ENCODE measurements at places on chromosomes 2 and 18.

- no peak for ATAC-seq
Observed at GRCh38 chr2:178005756-178006155, 66.8 kb downstream of the PDE11A start.

DNA sequence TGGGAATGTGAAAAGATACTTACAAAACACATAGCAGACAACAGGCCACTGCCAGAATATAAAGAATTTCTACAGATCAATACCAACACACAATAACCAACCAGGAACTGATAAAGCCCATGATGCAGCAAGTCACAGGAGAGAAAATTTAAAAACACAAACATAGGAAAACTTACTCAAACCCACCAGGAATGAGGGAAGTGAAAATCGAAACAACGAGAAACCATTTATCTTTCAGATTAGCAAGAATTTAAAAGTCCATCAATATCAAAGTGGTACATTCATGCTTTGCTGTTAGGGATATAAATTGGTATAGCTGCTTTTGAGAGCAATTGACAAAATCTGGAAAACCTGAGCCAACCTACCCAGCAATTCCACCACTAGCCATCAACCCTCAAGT lies 27.6 kb downstream of the B4GALT6 start:
- no peak for ATAC-seq

DNA sequence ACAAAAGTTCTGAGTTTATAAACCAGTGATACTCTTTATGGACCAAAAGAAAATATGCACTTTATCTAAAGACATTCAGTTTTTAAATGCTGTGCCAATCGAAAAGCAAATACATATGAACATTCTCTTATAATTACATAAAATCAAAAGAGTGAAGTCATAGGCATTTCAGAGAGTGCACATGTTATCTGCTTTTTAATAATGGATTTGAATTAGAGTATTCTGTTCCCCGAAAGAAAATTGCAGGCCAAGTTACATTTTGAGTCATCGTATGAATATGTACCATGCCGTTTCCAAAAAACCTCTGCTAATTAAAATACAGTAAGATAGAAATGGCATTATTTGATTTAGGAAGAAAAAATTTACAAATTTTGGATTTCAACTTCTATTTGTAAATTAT lies 565.7 kb downstream of the ZEB2 start:
- ATAC-seq = no peak

DNA sequence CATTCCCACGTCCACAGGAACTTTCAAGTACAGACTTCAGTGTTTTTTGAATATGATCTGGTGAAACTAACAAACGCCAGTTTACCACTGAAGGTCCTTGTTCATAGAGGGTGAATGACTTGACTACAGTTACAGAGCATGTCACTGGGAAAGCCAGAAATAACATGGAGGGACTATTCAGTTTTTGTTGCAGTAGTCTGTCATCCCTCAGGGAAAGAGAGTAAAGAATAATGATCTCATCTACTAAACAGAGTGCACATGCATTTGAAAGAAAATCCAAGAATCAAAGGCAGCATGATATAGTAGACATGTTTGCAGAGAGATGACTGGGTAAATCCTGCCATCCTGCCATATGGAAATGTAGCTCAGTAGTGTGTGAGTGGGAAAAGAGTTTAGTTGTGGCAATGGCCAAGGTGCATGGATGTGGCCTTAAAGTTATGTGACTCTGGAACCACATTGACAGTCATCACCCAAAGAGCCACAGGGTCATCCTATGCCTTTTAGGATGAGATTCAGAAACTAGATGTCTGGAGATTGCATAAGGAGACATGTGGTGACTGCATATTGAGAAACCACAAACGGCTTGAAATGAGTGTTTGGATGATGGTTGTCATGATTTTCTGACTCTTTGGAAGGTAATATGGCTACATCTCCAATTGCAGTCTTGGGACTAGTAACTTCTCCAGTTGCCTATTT lies 125.3 kb upstream of the ZEB2 start:
- peak; percentile 20 for ATAC-seq

- no peak for ATAC-seq
Observed at GRCh38 chr2:236047886-236048540, 120.2 kb downstream of the GBX2 start.

GRCh38 chr2:23122681-23123215 lies 262.2 kb upstream of the KLHL29 start:
- no peak for ATAC-seq

DNA sequence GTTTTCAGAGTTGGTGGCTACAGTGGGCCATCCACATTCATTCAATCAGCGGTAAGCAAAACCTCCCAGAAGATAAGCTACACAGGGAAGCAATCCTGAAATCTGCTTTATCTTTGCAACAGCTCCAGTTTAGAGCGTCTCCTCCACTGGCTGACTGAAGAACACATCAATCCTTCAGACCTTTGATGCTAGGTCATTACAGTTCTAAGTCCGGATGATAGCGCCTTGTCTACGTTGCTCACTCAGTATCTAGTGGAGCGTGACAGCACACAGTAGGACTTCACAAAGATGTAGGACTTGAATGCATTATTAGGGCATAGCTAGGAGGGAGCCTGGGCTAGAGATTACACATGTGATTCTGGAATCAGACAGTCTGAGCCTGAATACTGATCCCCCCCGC lies 5.0 kb downstream of the COLEC12 start:
- no peak for ATAC-seq

- no peak for ATAC-seq
Observed at GRCh38 chr2:122562775-122563174, 807.3 kb downstream of the TSN start.

DNA sequence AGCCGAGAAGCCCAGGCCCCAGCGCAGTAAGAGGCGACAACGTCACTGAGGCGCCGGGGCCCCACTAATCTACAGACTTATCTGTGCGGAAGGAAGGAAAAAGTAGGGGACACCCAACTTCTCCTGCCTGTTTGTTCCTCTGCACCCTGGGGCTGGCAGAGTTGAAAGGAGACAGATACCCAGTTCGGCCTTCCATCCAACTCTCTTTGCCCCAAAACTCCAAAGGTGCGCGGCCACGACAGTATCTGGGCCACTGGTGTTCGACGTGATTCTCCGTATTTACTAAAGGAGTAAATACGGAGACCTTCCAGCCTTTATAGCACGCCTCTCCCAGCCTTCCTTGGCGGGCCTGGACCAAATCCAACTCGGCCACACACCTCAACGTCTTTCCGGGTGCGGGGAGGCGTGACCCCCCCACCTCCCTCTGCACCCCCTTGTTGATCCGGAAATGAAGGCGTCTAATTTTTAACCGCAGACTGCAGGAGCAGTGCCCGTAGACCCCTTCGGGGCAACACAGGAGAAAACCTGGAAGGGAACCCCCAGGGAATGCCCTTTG lies 1.6 kb downstream of the SMAD7 start:
- no peak for ATAC-seq

DNA sequence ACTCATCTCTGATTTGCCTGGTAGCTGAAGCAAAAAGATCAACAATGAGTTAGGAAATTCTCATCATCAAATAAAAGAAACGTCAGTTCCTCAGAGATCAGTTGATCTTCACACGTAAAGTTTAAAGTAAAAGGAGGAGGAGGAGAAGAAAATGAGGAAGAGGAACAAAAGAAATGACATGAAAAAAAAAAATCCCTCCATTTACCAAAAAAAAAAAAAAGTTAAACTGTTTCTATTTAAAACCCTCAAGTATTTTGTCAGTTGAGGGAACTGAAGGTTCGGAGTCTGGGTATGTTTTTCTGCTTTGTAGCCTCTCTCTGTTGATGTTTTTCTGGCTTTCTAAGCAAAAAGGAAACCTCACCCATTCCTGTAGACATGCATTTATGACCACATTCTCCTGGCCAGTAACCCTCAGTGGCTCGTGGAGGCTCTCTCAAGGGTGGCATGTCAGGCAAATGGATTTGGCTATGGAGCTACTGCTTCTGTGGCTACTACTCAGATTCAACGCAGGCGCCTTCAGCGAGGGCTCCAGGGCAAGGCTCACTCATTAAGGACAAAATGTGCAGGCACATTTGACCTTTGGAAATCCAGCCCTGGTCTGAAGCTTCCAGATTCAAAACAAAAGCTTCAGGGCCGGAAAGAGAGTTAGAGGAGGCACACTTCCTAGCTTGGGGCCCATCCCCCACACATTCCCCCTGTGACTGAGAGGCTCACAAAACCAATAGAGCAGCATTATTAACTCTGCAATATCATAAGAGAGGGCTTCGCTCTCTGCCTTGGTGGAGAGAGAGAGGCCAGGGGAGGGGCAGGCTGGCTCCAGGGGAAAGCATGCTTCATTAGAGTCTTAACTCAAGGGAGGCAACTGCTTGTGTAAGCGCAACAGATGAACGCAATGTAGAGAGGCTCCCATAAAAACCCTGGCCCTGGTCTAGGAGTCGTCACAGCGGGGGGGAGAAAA lies 22.3 kb downstream of the KLF7 start:
- ATAC-seq = peak; percentile 69

DNA sequence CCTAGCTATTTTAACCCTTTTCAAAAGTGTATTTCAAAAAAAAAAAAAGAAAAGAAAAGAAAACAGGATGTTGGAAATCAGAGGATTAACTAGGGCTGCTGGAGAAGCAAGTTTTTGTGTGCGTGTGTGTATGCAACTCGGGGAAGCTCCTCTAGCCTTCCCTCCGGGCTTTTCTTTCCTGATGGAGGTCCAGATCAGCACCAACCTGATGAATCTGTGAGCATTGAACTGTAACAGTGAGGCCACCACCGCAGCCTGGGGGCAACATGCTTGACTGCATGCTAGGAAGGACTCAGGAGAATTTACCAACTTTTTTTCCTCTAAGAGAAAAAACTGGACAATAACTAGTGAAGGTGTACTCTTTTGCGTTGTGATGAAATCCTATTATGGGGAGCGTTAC lies 2.3 kb downstream of the OBSL1 start:
- ATAC-seq = no peak

DNA sequence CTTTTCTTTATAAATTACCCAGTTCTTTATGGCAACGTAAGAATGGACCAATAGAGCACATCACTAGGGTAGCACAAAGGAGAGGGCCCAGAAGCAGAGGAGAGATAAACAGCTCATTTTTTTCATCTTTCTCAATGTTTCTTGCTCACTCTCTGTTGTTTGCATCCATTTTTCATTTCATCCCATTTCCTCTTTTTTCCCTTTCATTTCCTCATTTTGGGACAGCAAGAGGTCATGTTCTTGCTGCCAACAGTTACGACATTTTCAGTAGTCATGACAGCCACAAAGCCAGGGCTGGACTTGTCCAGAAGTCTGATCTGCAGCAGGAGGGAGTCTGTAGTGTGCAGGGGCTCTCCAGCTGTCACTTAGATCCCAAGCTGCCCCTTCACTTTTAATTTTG lies 52.7 kb upstream of the CYP1B1 start:
- ATAC-seq = no peak

DNA sequence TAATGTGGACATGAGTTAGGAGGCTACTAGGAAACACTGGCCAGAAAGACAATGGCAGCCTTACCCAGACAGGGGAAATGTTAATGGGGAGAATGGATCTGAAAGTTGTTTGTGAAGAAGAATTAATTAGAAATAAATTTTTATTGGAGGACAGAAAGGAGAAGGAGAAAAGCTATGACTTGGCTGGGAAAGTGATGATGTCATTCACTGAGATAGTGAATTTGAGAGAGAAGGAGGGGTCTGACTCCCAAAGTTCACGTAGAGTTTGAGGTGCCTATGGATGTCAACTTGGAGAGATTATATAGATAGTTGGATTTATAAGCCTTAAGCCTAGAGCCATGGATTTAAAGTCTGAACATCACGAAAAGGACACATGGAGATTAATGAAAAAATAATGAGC lies 144.6 kb upstream of the ZNF521 start:
- no peak for ATAC-seq

DNA sequence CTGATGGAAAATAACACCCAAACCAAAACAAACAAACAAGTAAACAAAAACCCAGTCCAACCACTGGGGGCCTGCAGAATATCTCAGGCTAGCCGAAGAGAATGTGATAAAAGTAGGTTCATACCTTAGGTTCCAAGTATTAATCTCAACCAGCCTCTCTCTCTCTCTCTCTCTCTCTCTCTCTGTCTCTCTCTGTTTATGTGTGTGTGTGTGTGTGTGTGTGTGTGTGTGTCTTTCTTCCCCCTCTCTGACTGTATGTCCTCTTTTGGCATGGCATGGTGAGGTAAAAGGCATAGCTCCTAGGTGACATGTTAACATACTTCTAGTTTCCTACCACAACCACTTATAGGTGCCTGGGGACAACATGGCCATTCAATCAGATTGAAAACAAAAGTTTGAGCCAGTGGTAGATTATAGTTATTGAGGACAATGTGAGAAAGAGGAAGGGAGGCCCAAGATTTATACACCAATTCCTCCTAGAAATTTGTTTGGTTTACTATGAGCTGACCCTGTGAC lies 93.0 kb downstream of the SETBP1 start:
- no peak for ATAC-seq

DNA sequence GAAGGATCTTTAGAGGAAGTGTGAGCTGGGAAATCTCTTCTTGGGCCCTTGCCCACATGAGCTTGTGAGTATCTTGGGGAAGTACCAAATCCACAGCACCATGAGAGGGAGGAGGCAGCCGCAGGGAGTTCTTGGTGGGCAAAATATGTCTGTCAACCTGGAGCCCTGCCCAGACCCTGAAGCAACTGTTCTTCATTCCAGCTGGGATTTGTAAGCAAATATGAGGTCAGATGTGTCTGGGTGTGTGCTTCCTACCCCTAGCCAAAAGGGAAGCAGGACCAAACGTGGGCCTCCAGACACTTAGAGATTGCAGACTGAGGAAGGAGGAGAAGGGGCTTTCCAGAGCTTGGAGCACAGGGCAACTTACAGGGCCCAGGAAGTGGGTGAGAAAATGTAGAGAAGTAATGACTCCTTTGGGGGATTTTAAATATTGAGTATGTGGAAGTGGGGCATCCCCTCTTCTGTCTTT lies 41.9 kb downstream of the TMEM247 start:
- peak; percentile 28 for ATAC-seq

DNA sequence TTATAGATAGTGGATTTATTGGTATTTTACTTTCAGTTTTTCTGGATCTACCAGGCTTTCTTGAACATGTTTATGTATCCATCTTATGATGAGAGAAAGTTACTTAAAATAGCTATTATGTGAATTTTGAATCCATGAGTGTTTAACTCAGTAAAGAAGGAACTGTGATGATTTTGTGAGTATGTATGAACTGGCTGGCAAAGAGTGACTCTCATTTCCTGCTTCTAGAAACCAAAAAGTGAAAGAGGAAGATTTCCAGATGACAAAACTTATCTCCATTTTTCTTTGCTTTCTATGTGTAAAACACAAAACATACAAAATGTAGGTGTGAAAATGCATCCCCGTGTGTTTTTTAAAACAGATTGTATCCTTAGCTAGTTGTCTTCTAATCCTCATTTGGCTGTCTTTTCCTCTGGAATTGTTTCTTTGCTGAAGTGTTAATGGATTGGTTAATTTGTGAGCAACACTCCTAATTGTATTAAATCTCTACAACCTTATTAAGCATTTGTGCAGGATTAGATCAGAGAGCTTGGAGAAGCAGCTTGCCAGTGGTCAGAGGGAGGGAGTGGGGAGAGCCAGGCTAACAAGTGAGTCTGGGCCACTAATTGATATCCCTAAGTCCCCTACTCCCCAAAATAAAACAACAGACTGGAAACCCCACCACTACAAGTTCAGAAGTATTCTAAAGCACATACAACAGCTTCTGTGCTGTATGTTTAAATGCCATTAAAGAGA lies 23.9 kb downstream of the PTPRM start:
- ATAC-seq = no peak

- no peak for ATAC-seq
Observed at GRCh38 chr2:33492399-33493134, 16.1 kb downstream of the RASGRP3 start.
